Fibroblast of mammary gland (primary cell): ENCODE measurements at places on chromosomes 3 and 15.
A peak's percentile ranks its signal among the peaks of the same experiment; 100 is the strongest.

GRCh38 chr15:89068325-89068784, 19.9 kb upstream of the ABHD2 start:
- DNase-seq: peak; percentile 99

DNA sequence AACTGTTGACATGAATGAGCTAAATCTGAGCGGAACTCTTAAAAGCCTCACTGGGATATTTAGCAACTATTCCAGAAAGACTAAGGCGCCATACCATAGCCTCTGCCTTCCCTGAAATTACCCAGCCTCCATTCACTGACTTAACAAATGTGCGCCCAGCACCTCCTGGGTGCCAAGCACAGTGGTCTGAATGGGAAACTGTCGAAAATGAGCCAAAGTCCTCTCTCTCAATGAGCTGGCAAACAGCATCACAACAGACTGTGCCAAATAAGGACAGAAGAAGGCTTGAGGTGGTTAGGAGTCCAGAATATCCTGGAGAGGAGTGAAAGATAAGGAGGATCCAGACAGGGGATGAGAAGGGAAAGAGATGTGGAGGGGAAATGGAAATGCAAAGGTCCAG, 332.4 kb downstream of the MAGI1 start:
- DNase-seq: no peak

DNA sequence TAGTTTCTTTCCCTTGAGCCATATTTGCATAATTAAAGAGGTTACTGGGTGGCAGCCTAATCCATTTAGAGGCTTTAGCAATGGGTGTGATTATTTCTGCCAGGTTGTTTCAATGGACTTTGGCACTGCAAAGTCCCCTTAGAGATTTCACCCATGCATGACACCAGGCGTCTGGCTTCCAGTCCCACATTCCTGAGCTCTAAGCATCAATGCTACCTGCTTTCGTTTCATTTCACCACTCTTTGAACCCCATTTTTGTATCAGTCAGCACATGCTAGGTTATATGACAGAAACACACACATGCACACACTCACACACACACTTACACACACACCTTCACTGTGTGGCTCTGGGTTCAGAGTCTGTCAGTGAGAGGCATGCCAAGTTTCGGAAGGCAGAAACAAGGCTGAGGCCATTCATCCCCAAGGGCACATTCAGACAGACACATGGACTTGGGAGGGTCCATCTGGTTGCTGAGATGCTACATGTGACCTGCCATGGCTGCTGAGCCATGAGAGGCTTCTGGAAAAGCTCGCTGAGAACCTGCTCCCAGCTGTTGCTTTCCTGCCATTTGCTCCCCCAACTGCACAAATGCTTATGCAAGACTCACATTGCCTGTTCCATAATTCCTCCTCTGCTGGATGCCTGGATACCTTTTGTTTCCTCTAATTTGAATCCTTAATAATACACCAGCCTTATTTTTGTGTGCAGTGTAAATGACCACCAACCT, 354.1 kb downstream of the GABRG3 start:
- no peak for DNase-seq

DNA sequence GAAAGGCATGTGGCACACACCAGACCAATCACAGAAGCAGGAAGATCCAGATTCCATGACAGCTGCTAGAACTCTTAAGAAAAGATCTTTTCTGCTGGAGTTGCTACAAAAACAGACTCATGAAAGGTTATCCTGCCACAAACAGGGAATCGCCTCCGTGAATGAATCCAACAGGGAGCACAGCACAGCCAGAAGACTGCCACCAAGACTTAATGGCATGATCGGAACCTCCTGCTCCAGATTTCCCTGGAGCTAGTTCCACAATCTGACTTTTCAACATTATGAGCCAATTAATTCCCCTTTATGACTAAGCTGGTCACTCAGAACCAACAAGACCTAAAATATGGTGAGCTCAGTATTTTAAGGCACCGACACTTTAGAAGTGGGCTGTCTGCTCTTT, 232.5 kb downstream of the FOXP1 start:
- DNase-seq: no peak

DNA sequence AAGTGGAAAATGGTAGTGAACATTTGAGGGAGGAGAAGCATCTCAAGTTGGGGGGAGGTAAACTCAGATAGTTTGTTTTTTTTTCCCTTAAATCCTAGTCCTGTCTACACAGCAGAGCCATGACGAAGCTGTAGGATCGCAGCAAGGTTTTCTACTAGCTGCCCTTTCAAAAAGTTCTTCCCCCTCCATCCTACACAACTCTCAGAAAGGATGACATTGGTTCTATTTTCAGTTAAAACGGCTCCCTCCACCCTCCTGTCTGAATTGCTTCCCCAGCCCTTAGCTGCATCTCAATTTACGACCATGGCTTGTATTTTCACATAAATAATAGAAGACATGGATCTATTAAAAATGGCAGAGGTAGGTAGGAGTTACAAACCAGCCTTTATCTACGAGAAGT, 2.2 kb downstream of the HOMER2 start:
- DNase-seq: no peak

- DNase-seq: peak; percentile 88
These were observed 59.6 kb downstream of the ESYT3 start for GRCh38 chr3:138493804-138494606.

DNA sequence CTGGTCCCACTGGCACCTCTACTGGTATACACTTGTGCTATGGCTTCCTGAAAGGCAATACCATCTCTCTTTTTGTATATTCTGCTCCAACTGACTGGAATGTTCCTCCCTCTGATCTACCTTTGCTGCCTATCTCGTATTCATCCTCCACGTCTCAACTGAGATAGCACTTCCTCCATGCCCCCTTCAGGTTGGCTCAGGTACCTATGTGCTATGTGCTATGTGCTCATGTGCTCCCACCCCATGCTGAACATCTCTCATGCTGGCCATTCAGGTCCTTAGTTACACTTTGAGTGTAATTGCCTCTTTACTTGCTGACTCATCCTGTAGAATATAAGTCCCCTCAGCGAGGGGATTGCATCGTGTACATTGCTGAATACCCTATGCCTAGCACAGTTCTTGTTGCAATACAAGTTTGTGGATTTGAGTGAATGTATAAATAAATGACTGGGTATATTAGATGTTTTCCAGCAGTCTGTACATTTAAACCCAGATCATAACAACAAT, 156.9 kb downstream of the SOX2 start:
- no peak for DNase-seq

- DNase-seq: peak; percentile 86
These were observed 124.4 kb upstream of the LIPC start for GRCh38 chr15:58307313-58307961.

- DNase-seq: peak; percentile 32
These were observed 215.2 kb upstream of the MME start for GRCh38 chr3:154864947-154865346.

DNA sequence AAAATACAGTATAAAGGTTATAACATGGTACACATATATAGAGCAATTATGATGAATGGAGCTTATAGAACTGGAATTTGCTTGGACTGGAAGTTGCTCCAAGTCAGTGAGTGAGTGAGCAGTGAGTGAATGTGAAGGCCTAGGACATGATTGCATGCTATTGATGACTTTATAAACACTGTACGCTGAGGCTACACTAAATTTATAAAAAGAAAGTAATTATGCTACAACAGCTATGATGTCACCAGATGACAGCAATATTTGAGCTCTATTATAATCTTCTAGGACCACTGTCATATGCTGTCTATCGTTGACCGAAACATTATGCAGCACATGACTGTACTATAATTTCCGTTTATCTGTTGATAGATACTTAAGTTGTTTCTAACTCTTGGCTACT, 463.3 kb downstream of the EPHA6 start:
- DNase-seq: no peak

DNA sequence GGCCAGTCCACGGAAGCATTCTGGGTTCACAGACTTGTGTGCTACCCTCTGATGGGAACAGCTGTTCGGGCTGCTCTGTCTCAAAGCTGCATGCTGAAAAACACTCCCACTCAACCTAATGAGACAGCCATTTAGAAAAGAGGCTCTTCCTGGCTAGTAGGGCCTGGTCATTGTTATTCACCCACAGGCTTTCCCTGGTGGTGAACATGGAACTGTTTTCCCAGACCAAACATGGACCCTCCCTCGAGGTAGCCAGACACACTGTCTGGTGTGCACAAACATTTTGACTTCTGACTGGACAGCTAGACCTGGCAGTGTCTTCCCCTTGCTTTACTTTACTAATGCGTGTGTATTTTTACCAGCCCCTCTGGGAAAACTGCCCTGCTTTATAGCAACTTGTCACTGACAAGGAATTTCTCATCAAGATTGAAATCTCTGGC, 39.0 kb downstream of the MECOM start:
- DNase-seq: no peak

DNA sequence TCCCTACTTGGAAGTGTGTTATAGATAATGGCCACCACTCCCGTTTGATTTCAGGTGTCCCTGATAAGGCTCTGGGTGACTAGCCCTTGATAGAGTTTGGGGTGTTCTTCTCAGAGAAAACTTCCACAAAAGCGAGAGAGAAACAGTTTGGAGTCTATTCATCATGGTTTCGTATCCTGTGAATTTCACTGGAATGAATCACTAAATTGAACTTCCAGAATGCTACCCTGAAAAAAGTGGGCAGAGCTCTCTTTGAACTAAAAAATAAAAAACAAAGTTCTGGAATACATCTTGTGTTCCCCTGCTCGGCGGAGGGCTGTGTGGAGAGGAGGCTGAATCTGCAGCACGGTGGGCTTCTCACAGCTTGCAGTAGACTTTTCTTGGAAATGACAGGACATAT, 52.8 kb upstream of the FAM98B start:
- DNase-seq: peak; percentile 62

DNA sequence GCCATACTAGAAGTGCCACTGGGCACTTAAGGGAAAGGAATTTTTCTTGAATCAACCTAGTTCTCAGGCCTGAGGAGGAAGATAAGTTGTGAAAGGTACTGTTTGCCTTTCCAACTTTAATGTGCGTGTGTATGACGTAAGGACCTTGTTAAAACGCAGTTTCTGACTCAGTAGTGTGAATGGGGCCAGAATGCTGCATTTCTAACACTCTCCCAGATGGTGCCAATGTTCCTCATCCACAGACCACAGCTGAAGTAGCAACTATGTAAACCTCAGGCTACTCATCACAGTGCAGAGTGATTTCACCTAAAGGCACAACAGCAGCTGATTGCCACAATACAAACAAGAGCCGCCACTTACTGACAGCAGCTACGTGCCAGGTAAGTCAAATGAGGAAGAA, 103.6 kb downstream of the OTOL1 start:
- DNase-seq: peak; percentile 72

GRCh38 chr3:53067567-53067966, 21.7 kb upstream of the SFMBT1 start:
- no peak for DNase-seq

DNA sequence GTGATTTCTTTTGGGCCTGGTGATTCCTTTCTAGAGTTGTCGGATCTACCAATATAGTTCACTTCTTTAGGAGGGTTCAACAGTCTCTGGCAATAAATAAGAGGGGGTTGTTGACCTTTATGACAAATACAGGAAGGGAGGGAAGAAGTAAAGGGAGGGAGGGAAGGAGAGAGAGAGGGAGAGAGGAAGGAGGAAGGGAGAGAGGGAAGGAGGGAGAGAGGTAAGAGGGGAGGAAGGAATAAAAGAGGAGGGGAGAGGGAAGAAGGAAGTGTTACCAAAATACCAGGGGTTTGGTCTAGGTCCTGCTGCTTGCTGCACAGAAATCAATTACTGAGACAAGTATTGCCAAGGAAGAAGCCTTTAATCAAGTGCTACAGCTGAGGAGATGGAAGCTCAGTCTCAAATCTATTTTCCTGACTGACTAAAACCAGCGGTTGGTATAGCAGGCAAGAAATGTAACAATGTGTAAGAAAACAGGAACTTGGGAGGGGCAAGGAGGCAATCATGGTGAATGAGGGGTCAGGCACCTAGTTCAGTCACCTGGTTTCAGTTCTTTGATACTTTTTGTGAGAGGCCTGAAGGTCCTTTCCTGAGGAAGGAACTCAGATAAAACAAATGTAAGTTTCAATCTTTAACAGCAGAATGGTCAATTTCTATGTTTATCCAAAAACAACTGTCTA, 14.1 kb upstream of the TMEM40 start:
- no peak for DNase-seq

DNA sequence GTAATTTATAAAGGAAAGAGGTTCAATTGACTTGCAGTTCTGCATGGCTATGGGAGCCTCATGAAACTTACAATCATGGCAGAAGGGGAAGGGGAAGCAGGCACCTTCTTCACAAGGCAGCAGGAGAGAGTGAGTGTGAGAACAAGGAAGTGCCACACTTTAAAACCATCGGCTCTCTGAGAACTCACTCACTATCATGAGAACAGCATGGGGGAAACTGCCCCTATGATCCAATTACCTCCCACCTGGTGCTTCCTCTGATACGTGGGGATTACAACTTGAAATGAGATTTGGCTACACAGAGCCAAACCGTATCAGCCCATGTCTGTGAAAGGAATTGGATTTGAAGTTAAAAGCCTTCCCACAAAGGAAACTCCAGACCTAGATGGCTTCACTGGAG, 39.1 kb downstream of the TKT start:
- no peak for DNase-seq

DNA sequence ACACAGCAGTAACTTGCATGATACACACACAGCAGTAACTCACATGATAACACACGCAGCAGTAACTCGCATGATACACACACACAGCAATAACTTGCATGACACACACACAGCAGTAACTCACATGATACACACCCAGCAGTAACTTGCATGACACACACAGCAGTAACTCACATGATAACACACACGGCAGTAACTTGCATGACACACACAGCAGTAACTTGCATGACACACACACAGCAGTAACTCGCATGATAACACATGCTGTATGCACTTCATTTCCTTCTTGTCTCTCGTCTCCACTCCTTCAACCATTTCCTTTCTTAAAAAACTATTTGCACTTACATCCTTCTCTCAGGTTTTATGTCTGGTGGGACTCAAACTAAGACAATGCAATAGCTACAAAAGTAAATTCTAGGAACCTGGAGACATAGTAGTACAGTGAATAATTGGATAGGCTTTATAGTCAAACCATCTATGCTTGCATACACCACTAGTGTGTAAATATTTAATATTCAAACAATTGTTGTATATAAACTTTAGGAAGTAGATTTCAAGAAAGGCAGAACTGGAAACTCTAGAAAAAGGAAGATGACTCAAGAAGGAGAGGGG, 130.8 kb downstream of the UACA start:
- peak; percentile 39 for DNase-seq

GRCh38 chr3:150890295-150890694, 14.9 kb downstream of the MINDY4B start:
- DNase-seq: peak; percentile 29

- no peak for DNase-seq
These were observed 48.5 kb upstream of the SLC4A7 start for GRCh38 chr3:27532426-27533260.
